ENCODE measurements at places on chromosomes 3 and 15. TPM values are rescaled to one million over a fixed set of nuclear protein-coding genes. Genes with fewer than 3 reads are reported as not detected.

- no peak overlapping the region for H3K4me3 ChIP-seq
- no peaks in the 10 kb centered on the region for H3K36me3 ChIP-seq
- DNase-seq = no peak
- no peaks in the 10 kb centered on the region for H3K27me3 ChIP-seq
- H3K27ac ChIP-seq = no peak overlapping the region
Measured at GRCh38 chr3:149545049-149545448, 70.6 kb downstream of the TM4SF4 start.

DNA sequence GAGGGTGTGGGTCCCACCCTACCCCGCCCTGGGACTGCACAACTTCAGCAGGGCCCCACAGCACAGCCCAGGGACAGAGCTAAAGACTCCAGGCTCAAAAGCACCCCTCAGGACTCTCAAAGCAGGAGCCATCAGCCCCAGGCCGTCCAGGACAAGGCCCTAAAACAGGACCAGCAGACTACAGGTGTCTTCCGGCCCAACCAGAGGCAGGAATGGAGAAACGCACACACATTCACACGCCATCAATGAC, 26.1 kb downstream of the ATRIP start:
- H3K4me3 ChIP-seq = peak overlapping the region; percentile 71
- no peaks in the 10 kb centered on the region for H3K27me3 ChIP-seq
- no peak for DNase-seq
- peaks cover 8% of the 10 kb centered on the region for H3K36me3 ChIP-seq
- H3K4me1 ChIP-seq = peaks cover 35% of the 10 kb centered on the region

ANKRD34C gene
- not detected for total RNA-seq

DNA sequence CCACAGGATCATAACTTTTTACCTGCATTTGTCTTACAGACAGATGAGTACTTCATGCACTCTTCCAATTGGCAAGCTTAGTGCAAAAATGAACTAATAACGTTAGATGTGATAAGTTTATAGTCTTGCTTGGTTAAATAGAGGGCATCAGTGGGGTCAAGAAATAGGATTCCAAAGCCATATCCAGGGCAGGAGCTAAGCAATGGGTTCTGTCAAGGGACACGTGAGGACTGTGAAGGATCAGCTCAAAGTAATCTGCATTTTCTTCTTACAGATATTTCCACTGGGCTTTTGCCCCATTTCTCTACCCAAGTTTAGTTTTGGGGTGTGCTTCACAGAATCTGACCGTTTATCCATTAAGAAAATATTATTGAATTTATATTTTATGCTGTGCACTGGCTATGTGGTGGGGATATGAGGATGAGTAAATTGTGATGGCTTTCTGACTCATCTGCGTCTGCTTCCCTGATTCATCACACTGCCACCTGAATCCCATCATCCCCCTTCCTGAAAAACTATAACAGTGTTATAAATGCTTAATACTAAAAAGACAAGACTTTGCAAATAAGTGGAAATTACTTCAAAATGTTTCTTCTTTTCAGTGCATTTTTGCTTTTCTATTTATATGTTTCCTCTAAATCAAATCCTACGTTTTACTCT, 17.5 kb downstream of the PPP2R3A start:
- no peak overlapping the region for H3K27ac ChIP-seq
- no peak for DNase-seq
- no peaks in the 10 kb centered on the region for H3K4me1 ChIP-seq
- peaks cover 1% of the 10 kb centered on the region for H3K27me3 ChIP-seq
- no peak overlapping the region for H3K4me3 ChIP-seq

DNA sequence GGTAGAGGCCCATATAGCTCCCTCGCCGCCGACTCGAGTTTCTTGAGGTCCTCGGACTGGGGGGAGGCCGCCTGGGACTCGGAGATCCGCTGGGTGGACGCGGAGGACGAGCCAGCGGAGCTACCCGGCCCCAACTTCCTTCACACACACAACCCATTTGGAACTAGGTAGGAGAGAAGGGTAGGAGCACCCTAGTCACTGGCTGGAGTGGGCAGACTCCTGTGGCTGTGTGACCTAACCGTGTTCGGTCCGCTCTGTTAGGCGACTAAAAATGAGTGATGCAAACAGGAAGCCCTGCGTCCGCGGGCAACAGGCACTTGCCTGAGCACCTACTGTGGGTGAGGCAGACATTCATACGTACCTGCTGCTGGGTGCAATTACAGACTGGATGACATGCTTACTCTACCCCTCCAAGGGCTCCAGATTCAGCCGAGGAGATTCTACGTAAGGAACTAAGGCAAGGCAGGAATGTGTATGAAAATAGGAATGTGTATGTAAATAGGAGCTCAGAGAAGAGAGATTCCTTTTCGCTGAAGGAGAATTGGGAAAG, 4.6 kb upstream of the SIN3A start:
- peak overlapping the region; percentile 79 for H3K27ac ChIP-seq
- H3K27me3 ChIP-seq = no peaks in the 10 kb centered on the region
- peak; percentile 20 for DNase-seq
- peaks cover 5% of the 10 kb centered on the region for H3K4me1 ChIP-seq
- H3K36me3 ChIP-seq = no peaks in the 10 kb centered on the region
- H3K4me3 ChIP-seq = peak overlapping the region; percentile 76

FANCD2OS gene
- not detected for total RNA-seq

GRCh38 chr3:71030748-71031147, 552.8 kb downstream of the FOXP1 start:
- H3K4me1 ChIP-seq = no peaks in the 10 kb centered on the region
- H3K36me3 ChIP-seq = no peaks in the 10 kb centered on the region
- no peak overlapping the region for H3K4me3 ChIP-seq
- no peak for DNase-seq
- no peak overlapping the region for H3K27ac ChIP-seq

GRCh38 chr3:23217872-23218554, 14.9 kb downstream of the UBE2E2 start:
- peaks cover 36% of the 10 kb centered on the region for H3K4me1 ChIP-seq
- DNase-seq = no peak
- H3K27ac ChIP-seq = no peak overlapping the region

MRPL46 gene
- total RNA-seq = 37.9 TPM

FBXO40 gene
- not detected for total RNA-seq

MITF gene
- not detected for total RNA-seq

GRCh38 chr3:16484216-16484615, 29.3 kb downstream of the RFTN1 start:
- DNase-seq = no peak
- H3K27ac ChIP-seq = no peak overlapping the region
- no peaks in the 10 kb centered on the region for H3K27me3 ChIP-seq
- peaks cover 28% of the 10 kb centered on the region for H3K4me1 ChIP-seq

GRCh38 chr3:72678867-72679266, 169.4 kb downstream of the SHQ1 start:
- peaks cover 39% of the 10 kb centered on the region for H3K4me1 ChIP-seq
- H3K27ac ChIP-seq = no peak overlapping the region
- no peaks in the 10 kb centered on the region for H3K27me3 ChIP-seq
- DNase-seq = peak; percentile 15
- no peaks in the 10 kb centered on the region for H3K36me3 ChIP-seq

DNA sequence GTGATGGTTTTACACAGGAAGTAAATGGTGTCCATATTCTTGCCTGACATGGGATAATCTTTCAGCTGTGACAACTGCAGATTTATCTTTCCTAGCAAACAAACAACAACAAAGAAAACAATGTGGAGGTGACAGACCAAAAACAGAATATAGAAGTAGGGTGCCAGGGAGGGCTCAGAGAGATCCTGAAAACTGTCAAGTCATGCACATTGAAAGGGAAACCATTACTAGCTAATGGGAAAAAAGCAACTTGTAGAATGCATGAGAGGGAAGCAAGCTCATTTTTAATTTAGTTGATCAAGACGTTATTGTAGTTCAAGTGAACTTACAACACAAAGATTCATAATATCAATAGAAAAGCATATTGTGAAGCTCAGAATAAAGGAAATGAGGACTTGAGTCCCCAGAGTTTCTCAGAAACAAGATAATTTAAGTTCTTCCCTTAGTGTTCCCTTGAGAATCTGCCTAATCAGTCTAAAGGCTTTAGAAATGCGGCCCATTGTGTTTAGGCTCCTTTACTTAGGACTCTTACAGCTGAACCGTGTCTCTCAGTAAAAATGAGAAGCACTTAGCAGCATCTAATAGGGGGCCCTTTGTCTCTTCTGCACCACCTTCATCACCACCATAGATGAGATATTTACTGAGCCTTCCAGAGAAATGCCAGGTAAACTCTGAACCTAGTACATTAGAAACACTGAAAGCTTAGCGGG, 115.6 kb upstream of the CADPS start:
- no peaks in the 10 kb centered on the region for H3K4me1 ChIP-seq
- DNase-seq = no peak
- H3K27me3 ChIP-seq = no peaks in the 10 kb centered on the region
- H3K4me3 ChIP-seq = no peak overlapping the region
- H3K36me3 ChIP-seq = no peaks in the 10 kb centered on the region

DNA sequence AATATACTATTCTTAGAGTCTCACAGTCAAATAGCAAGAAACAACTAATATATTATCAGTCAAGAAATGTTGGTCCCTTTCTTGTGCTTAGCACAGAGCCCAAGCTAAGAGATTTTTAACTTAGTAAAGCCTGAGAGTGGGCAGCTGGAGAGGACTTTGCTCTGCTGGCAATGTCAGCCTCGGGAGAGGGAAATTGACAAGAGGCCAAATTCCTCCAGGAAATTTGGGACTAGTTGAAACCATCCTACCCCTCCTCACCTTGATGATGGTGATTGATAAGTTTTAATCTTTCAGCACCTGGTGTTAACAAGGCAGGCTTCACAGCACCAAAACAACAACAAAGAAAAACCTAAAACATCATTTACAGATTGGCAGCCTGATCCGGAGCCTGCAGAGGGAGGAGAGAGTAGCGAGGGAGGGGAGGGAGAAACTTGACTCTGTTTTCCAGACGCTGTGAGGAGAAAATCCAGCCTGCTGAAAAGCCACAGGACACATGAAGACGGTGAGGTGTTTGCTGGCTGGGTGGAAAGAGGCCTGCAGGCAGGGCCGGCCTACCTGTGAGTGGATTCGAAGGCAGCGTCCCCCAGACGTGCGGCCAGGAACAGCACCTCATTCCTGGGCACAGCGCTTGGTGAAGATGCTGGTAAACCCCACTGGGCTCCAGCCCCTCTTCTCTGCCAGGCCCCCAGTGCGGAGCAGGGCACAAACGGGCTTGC, 150.9 kb downstream of the LRRC28 start:
- H3K4me3 ChIP-seq = no peak overlapping the region
- H3K27me3 ChIP-seq = no peaks in the 10 kb centered on the region
- H3K27ac ChIP-seq = no peak overlapping the region
- H3K36me3 ChIP-seq = no peaks in the 10 kb centered on the region

- H3K4me3 ChIP-seq = no peak overlapping the region
- H3K36me3 ChIP-seq = no peaks in the 10 kb centered on the region
- no peak overlapping the region for H3K27ac ChIP-seq
Measured at GRCh38 chr15:101088788-101089578, 162.9 kb downstream of the CHSY1 start.

SLC2A2 gene
- total RNA-seq = 0.19 TPM

DNA sequence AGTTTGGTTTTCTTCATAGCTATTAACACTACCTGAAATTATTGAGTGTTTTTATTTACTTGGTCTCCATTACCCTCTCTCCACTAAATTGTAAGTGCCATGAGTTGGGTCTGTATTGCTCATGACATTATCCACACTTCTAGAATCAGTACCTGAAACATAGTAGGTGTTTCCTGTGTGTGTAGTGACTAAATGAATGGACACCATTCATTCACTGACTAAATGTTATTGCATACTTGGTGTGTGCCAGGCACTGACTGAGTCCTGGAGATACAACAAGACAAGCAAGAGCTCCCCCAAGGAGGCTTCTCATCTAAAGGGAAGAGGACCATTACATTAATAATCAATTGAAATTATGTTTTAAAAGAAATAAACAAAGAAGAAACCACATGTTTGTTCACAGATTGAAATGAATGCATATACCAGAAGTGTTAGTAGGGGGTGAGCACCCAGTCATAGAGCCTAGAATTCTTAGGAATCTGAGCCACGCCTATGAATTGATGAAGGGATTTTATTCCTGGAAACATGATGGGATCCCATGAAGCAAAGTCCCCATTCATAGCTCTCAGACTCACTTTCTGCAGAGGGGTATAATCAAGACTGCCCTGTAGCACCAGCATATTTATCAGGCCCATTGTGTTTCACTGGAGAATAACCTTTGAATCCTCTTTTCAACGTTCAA, 31.7 kb upstream of the ATOSA start:
- no peak overlapping the region for H3K27ac ChIP-seq
- peaks cover 14% of the 10 kb centered on the region for H3K4me1 ChIP-seq
- no peak for DNase-seq
- H3K36me3 ChIP-seq = no peaks in the 10 kb centered on the region
- H3K27me3 ChIP-seq = no peaks in the 10 kb centered on the region

All from GM12878 (cell line).